ENCODE measurements at places on chromosomes 2 and 18. TPM values are rescaled to one million over a fixed set of nuclear protein-coding genes. Genes with fewer than 3 reads are reported as not detected.

MAP3K19 gene
- total RNA-seq: 16.0 TPM

TDRD15 gene
- 0.20 TPM for total RNA-seq

RAB6C gene
- total RNA-seq: 0.44 TPM

IMPA2 gene
- 9.2 TPM for total RNA-seq

CD207 gene
- not detected for total RNA-seq

SULT1C2 gene
- 4.4 TPM for total RNA-seq

HOXD12 gene
- total RNA-seq: not detected

NUP35 gene
- total RNA-seq: 37.4 TPM

IL36G gene
- not detected for total RNA-seq

MROH2A gene
- not detected for total RNA-seq

DSC1 gene
- 0.28 TPM for total RNA-seq

MC2R gene
- not detected for total RNA-seq

SOX11 gene
- 26.8 TPM for total RNA-seq

MTA3 gene
- 52.8 TPM for total RNA-seq

LYPD6 gene
- 31.0 TPM for total RNA-seq

FIGN gene
- total RNA-seq: 9.8 TPM

FRZB gene
- 21.8 TPM for total RNA-seq

HRH4 gene
- 0.20 TPM for total RNA-seq

RFTN2 gene
- total RNA-seq: 76.5 TPM

MERTK gene
- total RNA-seq: 13.4 TPM

FAM110C gene
- total RNA-seq: 3.8 TPM

SERPINB5 gene
- total RNA-seq: not detected

GALNT3 gene
- 6.7 TPM for total RNA-seq

DPP10 gene
- total RNA-seq: 30.6 TPM

ASPRV1 gene
- 3.1 TPM for total RNA-seq

TWIST2 gene
- total RNA-seq: 3.4 TPM

ALPI gene
- 0.20 TPM for total RNA-seq

SLC14A1 gene
- total RNA-seq: 2.0 TPM

MAP4K4 gene
- total RNA-seq: 164 TPM

FSIP2 gene
- total RNA-seq: 4.3 TPM

HNMT gene
- 158 TPM for total RNA-seq

NAT8 gene
- total RNA-seq: not detected

CD28 gene
- 4.7 TPM for total RNA-seq

FAM161A gene
- 9.7 TPM for total RNA-seq

ARHGEF4 gene
- 61.6 TPM for total RNA-seq
